Right ventricle myocardium superior (tissue), 1 donor: ENCODE measurements at places on chromosomes 2 and 18. TPM values are rescaled to one million over a fixed set of nuclear protein-coding genes. Genes with fewer than 3 reads are reported as not detected.

MRO gene
- total RNA-seq: 5.3 TPM

SRBD1 gene
- total RNA-seq: 6.6 TPM

FOXI3 gene
- not detected for total RNA-seq

PAX3 gene
- not detected for total RNA-seq

KLHL41 gene
- total RNA-seq: 139 TPM

ZNF514 gene
- 14.7 TPM for total RNA-seq

ACSL3 gene
- 50.8 TPM for total RNA-seq

CFAP65 gene
- not detected for total RNA-seq

CXCR1 gene
- 0.54 TPM for total RNA-seq
